ENCODE measurements at places on chromosomes 3 and 15.
A peak's percentile ranks its signal among the peaks of the same experiment; 100 is the strongest.

DNA sequence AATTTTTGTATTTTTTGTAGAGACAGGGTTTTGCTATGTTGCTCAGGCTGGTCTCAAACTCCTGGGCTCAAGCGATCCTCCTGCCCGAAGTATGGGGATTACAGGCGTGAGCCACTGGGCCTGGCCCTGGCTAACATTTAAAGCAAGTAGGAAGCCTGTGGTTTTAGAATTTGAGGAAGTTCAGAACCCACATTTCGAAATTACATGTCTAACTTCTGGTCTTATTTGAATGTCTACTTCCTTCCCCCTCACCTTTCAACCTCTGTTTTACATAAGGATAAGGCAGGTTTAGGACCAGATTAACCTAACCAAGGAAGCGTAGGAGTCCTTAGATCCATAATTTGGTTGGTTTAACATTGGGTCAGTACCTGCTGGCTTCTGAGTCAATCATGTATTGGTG, 120.5 kb upstream of the PROK2 start:
- no peak for DNase-seq

DNA sequence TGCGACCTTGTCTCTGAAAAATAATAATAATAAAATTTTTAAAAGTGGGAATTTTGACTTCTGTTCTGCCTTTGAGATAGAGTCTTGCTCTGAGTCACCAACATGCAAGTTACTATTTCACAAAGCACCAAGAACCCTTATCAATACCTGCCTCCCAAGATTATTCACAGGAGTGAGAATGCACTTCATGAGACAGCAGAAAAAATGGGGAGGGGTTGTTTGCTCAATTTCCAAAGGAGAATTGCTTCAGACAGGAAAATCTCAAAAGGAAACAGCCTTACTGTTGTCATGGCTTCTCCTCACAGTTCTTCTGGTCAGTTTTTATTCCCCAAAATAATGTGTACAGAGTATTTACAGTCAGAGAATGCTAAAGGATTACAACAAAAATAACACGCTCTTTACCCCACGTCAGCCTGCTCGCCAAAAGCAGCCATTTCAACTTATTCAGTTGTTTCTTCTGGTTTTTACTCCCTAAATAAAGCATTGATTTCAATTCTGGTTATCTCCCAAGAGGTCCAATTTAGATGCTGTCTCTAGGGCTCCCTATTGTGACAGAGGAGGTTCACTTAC, 89.0 kb downstream of the PPCDC start:
- no peak for DNase-seq

- no peak for DNase-seq
These were observed 271.1 kb upstream of the GPR149 start for GRCh38 chr3:154701055-154701454.

- DNase-seq, result no peak
These were observed 335.6 kb downstream of the FOXP1 start for GRCh38 chr3:71247958-71248335.

- DNase-seq, result no peak
These were observed 2.1 kb upstream of the ARMC8 start for GRCh38 chr3:138184994-138185393.

DNA sequence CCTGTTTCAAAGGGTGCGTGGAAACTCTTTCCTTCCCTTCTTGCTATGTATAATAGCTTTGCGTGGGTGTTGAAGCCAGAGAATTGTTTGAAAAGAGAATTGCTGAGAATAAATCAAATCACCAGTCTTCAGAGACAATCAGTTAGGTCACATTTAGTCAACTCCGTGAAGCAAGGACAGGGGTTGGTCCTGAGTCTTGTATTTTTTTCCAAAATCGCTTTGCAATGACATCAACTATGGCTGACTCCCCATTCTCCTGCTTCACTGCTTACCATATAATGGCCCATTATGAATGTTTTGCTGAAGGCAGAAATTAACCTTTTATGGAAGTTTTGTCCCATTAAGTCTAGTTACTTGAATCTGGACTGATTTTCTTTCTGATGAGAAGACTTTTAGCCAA, 852.8 kb downstream of the AGBL1 start:
- DNase-seq, result no peak

- peak; percentile 79 for DNase-seq
These were observed 108.1 kb downstream of the KLF13 start for GRCh38 chr15:31434588-31435260.

- DNase-seq, result no peak
These were observed 251.4 kb downstream of the MAGI1 start for GRCh38 chr3:65787340-65787739.

- DNase-seq, result no peak
These were observed 35.2 kb downstream of the ARMC8 start for GRCh38 chr3:138222131-138222941.

DNA sequence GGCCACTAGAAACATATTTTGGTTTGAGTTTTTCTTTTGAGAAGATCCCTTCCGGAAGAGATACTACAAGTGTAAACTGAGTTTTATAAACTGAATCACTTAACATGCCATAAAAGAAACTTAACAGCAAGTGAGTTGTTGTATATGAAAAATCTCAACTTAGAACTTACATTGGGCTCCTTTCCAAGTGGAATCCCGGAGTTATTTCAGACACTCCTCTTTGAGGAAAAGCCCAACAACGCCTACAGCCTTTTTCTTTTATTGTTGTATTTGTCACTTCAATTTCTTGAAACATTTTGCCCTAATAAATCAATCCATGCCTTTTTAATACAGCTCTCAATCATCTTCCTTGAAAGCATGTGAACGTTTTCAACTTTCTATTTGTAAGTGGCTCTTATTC, 137.3 kb downstream of the FEZF2 start:
- no peak for DNase-seq

- DNase-seq, result no peak
These were observed 30.3 kb upstream of the FSTL1 start for GRCh38 chr3:120481081-120481480.

GRCh38 chr3:50534681-50535330, 31.4 kb upstream of the CACNA2D2 start:
- DNase-seq, result no peak

DNA sequence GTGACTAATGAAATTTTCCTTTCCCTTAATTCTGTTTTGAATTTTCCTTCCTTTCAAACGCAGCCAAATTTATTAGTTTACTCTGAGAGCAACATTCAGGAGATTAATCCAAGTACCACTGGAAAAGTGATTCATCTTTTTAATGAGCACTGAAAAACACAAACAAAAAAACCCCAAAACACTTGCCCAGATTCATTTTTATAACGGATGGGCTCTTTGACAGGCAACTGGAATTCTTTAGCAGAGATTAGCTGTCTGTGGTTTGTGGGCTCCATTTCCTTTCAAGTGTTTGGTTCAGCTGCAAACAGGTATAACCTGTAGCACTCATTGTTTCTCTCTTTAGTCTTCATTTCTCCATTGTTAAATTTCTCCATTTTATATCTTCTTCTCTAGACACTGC, 3.1 kb upstream of the POLR2M start:
- DNase-seq, result no peak

DNA sequence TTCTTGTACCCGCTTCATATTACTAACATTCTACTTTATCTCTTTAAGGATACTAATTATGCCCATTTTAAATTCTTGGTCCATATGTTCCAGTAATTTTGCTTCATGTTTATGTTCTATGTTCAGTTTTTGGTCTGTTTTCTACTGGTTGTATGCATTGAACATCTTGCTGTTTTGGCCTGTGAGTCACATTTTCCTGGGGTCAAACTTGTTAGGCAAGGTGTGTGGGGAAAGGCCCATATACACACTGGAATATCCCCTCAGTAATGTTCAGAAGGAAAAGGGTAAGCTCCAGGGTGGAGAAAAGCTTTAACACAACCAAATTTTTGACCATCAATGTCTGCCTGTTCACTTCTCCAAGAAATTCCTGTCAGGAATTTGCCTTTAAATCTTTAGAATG, 337.7 kb downstream of the SLC9A9 start:
- DNase-seq, result no peak

GRCh38 chr15:67678089-67678488, 135.6 kb downstream of the MAP2K5 start:
- DNase-seq, result no peak

GRCh38 chr3:184693011-184693975, 18.6 kb downstream of the MAGEF1 start:
- DNase-seq, result no peak

- DNase-seq, result no peak
These were observed 25.6 kb upstream of the MUC13 start for GRCh38 chr3:124960105-124960504.

DNA sequence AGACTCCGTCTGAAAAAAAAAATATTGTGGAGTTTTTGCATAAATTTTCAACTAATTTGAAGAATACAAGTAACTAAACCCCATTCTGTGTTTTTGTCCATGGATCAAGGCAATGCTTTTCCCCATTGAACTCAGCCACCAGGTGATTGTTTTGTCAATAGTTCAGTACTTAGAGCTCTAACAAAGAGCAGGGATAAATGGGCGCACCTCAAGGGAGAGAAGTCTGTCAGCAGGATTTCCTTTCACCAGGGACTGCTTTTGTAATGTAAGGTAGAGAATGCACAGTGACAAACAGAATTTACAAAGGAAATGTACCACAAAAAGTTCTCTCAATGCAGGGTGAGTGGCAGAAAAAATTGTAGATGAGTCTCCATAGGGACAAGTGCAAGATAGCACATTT, 10.8 kb upstream of the ATP13A5 start:
- DNase-seq, result no peak

- no peak for DNase-seq
These were observed 272.4 kb downstream of the TIGIT start for GRCh38 chr3:114566162-114566755.

GRCh38 chr15:27706300-27706699, 392.8 kb downstream of the OCA2 start:
- DNase-seq, result no peak
